ENCODE measurements at places on chromosomes 3 and 15.
A peak's percentile ranks its signal among the peaks of the same experiment; 100 is the strongest.

- DNase-seq = peak; percentile 17
These were observed 43.6 kb upstream of the CHRNB4 start for GRCh38 chr15:78684657-78685056.

GRCh38 chr15:92524874-92525565, 130.6 kb downstream of the FAM174B start:
- no peak for DNase-seq

GRCh38 chr3:111769110-111769991, 89.7 kb upstream of the PHLDB2 start:
- no peak for DNase-seq

DNA sequence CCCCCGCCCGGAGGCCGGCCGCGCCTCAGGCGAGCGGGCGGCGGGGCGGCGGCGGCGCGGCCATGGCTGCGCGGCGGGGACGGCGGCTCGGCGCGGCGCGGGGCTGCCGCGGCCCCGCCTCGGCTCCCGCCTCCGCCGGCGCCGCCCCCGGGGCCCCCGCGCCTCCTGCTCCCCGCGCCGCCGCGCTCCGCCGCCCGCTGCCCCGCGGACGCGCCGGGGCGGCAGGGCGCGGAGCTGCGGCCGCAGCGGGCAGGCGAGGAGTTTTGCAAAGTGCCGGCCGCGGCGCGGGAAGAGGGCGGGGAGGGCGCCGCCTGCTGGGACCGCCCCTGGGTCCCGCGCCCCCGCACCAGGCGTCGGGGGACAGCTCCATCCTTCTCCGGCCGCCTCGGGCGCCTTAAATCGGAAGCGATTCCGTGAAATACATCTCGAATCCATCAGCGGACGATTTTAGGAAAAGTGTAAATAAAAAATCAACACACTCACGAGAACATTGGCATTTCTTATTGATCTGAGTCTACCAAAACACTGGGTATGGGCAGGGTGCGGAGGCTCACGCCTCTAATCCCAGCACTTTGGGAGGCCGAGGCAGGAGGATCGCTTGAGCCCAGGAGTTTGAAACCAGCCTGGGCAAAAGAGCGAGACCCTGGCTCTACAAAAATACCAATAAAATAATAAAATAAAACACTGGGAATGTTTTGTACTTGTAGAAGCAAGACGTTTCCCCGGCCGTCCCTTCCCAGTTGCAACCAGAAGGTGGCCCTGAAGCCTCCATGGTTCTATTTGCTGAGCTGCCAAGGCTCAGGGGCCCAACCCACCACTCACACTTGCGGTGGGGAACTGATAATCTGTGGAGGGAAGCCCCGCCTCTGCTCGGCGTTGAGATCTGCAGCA, 136.9 kb downstream of the NUP210 start:
- no peak for DNase-seq

DNA sequence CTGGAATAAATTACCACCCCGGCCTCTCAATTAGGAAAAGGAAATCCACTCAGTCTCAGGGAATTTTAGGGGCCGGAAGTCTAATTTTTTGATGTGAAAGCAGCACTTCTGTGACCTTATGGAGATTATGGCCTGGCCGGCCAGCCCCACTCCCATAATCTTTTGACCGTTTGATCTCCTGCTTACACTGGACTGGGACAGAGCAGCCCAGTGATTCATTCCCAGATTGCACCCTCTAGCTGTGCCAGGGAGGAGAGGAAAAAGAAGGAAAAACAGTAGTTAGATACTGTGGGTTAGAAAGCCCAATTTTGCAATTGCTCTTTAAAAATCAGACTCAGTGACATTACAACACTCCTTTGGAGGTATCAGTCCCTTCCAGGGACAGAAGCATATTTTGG, 32.4 kb downstream of the GJD2 start:
- no peak for DNase-seq

- no peak for DNase-seq
These were observed 53.8 kb downstream of the SEMA3G start for GRCh38 chr3:52391096-52391495.

DNA sequence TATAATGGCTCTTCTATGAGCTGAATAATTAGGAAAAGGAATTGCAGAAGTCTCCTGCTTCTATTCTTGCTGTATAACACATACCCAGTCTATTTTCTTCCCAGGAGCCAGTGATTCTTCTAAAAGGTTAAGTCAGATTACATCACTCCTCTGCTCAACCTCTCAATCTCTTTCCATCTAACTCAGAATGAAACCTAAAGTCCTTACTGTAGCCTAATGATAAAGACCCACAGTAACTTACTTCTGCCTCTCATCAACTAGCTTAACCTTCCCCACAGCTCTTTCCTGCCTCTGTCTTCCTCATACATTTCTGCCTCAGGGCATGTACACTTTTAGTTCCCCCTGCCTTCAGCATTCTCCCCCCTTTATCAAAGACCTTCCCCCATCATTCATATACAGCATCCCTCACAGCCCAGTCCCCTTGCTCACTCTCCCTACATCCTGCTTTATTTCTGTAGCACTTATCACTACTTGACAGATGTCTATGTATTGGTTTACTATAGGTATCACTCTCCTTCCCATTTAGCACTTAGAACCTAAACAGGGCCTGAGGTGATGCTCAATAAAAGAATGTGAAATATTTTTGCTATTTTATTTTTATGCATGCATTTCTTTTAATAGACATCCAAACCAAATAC, 28.5 kb upstream of the CMTM6 start:
- DNase-seq = no peak

DNA sequence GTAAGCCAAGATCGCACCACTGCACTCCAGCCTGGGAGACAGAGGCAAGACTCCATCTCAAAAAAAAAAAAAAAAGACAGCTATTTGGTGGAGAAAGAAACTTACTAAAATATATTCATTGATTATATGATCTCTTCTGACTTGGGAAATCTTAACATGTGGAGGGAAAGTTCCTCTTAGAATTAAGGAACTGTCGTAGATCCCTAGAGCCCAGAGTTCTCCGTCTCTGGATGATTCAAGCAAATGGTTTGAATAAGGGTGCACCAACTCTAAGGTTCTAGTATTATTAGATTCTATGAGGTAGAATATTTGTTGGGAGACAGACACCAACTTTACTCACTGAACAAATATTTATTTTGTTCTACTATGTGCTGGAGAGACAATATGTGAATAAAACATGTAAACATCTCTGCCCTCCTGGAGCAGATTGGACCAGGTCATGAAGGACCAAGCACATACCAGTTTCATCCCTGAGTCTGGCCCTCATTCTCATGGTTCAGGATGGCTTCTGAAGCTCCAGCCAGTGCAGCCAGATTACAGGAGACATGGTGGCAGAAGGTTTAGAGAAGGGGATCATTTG, 129.7 kb downstream of the MITF start:
- no peak for DNase-seq

- DNase-seq = no peak
These were observed 98.8 kb downstream of the ARPP21 start for GRCh38 chr3:35737934-35738706.

GRCh38 chr3:69320871-69321271, 65.0 kb downstream of the FRMD4B start:
- no peak for DNase-seq

- no peak for DNase-seq
These were observed 108.4 kb downstream of the SHQ1 start for GRCh38 chr3:72739531-72740466.

DNA sequence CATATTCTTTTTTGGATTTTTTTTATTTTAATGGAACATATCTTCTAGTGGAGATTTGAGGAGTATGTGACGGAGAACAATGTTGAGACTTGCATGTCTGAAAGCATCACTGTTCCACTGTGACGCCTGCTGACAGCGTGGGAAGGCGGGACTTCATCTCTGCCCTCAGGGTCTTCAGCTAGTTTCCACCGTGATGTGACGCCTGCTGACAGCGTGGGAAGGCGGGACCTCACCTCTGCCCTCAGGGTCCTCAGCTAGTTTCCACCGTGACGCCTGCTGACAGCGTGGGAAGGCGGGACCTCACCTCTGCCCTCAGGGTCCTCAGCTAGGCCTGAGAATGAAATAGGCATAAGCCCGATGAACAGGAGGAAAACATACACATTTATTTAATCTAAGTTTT, 70.7 kb downstream of the LMLN start:
- no peak for DNase-seq

- DNase-seq = no peak
These were observed 57.8 kb upstream of the CPOX start for GRCh38 chr3:98650971-98651779.

Measured in activated CD8-positive, alpha-beta memory T cell treated with anti-CD3 and anti-CD28 coated beads, Interleukin-2, amount 50 U/mL, for 48 hours (primary cell).